ENCODE measurements at places on chromosomes 2 and 18.

GRCh38 chr2:182951948-182952663 is 85.7 kb upstream of the FRZB start:
- no peak for DNase-seq

DNA sequence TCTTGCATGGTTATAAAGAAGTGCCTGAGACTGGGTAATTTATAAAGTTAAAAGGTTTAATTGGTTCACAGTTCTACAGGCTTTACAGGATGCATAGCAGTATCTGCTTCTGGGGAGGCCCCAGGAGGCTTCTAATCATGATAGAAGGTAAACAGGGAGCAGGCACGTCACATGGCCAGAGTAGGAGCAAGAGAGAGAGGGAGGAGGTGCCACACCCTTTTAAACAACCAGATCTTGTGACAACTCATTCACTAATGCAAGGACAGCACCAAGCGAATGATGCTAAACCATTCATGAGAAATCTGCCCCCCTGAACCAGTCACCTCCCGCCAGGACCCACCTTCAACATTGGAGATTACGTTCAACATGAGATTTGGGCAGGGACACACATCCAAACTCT is 141.1 kb downstream of the EN1 start:
- DNase-seq, result no peak

GRCh38 chr2:240819126-240819857 is 727 bp downstream of the KIF1A start:
- DNase-seq, result no peak

DNA sequence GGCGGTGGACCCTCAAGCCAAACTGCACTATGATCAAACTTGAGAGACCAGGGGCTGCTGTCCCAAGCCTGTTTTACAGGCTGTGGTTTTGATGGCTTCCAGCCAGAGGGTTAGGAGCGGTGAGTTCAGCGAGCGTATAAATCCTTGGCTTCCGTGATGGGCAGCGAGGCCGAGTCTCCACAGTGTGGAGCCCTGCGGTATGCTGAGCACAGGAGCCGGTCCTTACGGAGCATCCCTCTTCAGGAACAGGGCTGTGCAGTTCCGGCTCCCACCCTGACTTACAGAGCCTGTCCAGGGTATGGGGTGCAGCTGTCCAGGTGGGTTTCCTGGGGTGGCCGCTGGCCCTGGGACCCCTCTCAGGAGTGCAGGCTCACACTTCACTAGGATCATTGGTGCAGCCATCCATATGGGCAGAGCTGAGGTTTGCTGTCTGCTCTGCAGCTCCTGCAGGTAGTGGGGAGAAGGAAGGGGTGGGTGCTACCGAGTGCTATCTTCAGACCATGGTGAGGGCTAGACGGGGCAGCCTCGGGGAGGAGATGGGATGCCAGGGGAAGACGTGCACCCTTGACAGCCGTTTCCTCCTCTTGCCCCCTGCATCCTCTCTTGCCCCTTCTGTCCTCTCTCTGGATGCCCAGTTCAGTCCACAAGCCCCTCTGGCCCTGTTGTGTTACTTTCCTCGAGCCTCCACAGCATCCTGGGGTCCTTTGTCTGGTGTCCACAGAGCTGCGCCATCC is 104.3 kb downstream of the FAM210A start:
- no peak for DNase-seq

DNA sequence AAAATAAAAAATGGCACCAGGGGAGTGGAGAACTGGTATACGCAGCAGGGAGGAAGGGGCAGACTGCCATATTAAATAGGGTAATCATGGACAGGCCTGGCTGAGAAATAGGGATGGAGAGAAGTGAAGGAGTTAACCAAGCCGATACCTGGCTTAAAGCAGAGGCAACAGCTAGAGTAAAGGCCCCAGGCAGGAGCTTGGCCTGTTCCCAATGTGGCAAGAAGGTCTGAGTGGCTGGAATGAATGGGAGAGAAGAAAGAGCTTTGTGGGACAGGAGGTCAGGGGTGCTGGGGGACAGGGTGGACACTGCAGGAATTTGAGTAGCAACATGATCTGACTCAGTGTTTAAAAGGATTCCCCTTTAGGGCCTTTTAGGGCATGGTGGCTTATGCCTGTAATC is 15.9 kb upstream of the AGFG1 start:
- DNase-seq, result no peak
